CD4-positive, alpha-beta T cell treated with Interferon alpha-2 for 1 hour (primary cell): ENCODE measurements at places on chromosomes 6 and 20.

DNA sequence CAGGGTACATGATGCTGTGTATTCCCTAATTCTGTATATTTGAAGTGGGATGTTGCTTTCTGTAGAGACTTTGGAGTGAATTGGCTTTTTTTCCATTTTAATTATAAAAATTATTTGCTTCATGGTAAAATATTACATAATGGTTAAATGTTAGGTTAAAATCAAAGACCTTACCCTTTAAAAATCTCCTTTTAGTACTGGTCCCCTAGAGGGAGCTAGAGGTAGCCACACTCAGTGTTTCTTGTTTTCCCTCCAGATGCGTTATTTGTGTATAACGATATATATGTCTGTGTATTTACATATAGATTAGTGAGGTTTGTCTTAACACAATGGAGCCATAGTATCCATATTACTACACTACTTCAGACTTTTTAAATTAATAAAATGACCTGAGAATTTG, 146.7 kb downstream of the PLCB4 start:
- DNase-seq = no peak

DNA sequence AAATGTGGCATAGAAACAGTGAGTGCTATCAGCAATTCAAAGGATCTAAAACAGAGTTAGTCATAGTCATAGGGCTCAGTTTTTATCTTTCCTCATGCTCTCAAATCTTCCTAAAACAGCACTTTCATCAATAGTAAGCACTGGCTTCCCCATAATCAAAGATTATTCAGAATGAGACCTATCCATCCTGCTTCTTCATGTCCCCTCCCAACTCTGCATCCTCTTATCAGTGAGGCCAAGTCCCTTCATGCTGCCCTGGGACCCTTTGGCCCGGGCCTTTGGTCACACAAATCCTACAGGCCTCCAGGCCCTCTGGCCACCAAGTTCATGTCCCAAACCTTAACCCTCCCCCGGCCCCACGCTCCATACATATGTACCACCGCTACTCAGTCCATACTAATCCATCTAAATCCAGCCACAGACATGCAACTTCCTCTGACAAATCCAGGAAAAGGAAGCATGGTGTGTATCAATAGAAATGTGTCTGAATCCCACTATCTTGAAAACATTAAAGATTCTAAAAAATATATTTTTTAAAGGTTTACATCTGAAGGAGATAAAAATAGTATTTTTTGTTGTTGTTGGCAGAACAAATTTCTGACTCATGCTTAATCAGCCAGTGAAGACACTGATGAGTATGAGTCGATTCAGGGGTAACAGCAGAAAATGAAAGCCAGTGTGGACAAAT, 143.5 kb downstream of the PDE7B start:
- DNase-seq = no peak

GRCh38 chr6:89610149-89610642, 28.4 kb downstream of the LYRM2 start:
- peak; percentile 78 for DNase-seq

- peak; percentile 14 for DNase-seq
These were observed 12.8 kb upstream of the MANBAL start for GRCh38 chr20:37276494-37277252.

DNA sequence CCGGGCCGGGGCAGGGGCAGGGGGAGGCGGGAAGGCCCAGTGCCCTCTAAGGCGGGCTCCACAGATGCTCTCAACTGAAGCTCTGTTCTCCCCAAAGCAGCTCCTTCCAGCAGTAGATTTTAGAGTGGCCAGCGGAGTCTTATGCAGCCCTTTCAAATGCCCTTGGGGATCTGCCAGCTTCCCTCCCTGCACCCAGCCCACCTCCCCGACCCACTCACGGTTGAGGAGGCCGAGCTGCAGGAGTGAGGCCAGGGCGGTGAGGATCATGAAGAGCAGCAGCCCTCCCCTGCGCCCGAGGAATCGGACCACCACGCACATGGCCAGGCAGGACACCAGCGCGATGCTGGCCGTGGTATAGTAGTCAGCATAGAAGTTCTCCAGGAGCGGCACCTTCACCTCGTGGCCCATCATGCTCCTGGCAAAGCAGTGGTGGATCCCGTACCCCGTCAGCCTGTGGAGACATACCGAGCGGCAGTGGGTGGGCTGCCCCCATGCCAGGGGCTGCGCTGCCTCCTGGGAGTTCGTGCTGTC, 28.0 kb downstream of the PSMG4 start:
- no peak for DNase-seq

DNA sequence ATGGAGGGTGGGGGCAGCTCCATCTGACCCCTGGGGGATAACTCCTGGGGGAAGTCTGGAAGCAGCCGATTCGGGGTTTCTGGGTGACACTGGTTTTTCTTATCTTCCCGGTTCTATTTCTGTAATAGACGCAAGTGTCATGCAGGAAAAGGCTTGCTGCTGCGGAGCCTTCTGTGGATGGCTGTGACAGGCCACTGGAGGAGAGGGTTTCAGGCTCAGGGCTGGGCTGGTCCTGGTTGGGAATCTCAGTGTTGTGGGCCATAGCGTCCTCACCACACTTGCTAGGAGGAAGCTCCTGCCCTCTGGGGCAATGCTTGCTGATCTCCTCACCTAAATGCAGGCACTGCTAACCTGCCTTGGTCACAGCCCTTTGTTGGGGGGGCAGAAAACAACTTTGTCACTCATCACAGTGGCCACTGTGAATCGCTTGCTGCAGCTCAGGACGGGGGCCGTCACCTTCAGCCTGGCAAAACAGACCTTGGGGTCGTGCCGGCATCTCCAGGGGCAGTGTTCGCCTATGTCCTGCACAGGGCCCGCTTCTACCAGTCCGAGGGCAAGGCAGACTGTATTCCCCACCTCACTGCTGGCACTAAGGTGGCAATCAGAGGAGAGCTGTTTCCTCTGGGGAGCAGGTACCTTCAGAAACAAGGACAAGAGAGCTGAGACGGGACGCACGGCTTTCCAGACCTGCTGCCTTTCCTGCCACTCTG, 4.4 kb upstream of the TUBB1 start:
- no peak for DNase-seq

DNA sequence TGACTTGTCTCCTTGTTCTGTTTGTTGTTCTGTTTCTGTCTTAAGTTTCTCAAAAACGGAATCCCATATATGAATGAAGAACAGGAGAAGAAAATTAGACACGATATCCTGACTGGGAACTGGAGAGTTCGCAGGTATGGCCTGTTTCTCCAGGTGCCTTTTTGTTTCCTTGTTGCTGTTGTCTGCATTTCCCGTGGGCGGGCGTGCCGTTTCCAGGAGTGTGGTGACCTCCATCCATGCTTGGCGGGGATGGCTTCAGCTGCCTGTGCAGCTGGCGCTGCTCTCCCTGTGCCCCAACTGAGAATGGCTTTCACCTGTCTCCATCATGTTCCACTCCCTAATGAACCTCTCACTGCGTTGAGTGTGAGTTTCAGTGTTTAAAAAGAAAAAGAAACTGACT, 4.4 kb downstream of the PNLDC1 start:
- DNase-seq = no peak

DNA sequence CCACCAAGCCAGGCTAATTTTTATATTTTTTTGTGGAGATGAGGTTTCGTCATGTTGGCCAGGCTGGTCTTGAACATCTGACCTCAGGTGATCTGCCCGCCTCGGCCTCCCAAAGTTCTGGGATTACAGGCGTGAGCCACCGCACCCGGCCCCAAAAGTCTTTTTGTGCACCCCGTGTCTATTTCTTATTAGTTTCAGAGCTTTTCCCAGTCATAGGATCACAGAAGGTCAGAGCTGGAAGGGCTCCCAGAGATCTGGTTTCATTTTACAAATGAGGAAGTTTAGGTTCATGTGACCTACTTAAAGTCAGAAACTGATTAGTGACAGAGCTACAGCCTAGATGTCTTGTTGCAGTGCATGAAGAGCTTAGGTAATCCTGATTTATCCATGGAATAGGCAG, 1.6 kb upstream of the OGFRL1 start:
- DNase-seq = no peak

DNA sequence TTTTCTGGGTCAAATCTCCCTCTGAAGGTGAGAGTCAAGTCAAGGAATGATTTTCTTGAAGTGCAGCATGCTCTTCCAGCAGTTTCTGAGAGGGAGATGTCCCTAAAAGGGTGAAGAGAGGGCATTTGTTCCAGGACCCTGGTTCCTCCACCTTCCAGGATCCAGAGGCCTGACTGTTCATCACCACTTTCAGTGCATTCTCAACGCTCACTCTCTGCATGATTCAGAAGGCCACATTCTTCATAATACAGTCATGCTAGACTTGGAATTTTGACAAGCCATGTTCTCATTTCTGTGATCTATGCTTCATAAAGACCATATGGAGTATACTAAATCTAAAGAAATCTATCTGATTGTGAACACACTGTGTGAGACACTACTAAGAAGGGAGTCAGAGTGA, 85.1 kb downstream of the PDE7B start:
- no peak for DNase-seq

DNA sequence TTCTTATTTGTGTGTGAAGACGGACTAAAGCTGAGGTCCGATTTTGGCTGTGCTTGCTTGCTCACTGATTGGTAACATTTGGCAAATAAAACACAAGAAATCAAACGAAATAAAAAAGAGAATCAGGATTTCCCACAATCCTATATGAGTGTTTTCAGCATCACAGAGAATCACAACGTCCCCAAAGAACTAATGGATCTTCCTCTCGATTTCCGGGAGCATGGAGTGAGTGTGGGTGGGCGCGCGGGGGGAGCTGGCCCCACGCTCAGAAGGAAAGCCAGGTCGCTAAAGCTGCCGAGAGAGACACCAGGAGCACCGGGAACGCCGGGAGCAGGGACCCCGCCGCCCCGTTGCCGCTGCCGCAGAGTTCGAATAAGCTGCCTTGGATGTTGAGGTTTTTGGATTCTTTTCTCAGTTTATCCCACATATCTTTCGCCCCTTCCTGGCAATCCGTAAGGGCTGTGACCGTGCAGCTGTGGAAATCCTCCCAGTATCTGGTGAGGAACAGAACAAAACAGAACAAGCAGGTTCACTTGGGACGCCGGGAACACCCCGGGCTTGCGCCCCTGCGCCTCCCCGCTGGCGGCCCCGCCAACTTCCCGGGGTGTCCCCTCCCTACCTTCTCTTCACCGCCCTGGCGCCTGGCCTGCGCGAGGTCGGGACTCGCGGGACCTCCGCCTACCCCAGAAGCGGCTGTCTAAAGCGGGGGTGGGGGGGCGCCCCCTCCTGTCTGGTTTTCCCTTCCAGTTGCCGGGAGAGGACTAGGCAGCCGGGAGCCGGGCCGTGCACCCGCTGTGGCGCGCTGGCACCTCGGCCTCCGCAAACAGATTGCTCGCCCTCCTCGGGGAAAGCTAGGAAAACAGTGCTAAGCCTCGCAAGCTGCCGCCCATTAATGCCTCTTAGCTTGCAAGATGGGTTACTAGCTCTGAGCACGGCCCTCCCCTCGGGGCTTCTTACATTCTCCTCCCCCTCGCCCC, 7.7 kb downstream of the NRN1 start:
- DNase-seq = no peak

DNA sequence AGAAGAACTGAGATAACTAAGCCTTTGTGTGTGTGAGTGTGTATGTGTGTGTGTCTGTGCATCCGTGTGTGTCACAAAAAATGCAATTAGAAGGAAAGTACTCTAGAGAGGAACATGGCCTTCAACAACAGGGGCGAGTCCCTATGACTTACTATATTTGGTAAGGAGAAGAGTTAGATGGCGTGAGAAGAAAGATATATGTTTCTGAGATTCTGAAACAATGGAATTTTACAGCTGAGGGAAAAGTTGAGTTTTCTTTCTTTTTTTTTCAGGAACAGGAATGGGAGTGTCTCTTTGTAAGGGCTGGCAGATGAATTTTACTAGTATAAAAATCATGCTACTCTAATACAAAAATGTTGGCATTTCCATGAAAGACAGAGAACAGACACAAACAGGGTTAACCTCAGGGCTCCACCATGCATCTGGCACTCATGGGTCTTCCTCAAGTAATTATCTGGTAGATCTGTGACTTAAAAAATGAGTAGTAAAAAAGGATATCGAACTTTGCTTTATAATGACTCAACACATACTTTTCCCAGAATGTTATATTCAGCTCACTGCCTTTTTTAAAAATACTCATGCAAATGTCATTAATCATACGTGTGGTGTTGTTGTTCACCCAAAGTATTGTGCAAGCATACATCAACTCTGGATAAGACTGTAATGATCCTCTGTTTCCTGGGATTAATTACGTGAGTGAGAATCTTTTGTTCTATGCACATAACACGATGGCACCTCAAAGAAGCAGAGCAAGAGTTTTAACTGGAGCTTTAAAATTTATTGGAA, 12.8 kb upstream of the SASH1 start:
- DNase-seq = no peak

DNA sequence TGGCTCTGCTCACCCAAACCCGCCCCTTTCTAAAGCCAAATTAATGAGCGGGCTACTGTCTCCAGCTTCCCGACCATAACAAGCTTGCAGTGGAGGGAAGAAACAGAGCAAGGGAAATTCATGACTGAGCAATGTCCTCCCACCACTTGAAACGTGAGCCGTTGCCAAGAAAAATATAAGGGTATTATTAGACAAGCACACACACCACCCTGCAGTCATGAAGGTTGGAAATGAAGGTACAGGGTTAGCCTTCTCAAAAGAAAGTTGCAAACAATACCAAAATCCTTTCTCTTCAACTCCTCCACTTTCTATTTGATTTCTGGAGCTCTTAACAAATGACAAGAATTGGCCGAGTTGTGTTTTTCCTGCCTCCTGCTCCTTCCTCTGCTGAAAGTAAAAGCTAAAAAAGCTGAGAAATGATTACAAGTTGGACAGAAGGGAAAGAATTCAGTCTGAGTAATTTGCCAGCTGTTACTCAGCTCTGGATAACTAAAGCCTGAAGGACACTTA, 151.1 kb upstream of the B3GAT2 start:
- DNase-seq = no peak

DNA sequence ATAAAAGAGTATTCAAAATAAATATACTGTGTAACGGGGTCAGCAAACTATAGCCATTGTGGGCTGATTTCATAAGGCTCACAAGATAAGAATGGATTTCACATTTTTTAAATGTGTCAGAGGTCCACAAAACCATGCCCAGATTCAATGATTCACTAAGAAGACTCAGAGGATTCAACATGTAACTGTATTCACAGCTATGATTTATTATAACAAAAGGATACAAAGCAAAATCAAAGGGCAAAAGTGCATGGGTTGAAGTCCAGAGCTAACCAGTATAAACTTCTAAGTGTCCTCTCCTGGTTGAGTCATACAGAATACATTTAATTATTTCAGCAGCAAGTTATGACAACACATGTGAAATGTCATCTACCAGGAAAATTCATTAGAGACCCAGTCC, 49.2 kb downstream of the TBC1D32 start:
- DNase-seq = no peak

GRCh38 chr6:34044945-34045595, 100.8 kb downstream of the GRM4 start:
- DNase-seq = peak; percentile 17

DNA sequence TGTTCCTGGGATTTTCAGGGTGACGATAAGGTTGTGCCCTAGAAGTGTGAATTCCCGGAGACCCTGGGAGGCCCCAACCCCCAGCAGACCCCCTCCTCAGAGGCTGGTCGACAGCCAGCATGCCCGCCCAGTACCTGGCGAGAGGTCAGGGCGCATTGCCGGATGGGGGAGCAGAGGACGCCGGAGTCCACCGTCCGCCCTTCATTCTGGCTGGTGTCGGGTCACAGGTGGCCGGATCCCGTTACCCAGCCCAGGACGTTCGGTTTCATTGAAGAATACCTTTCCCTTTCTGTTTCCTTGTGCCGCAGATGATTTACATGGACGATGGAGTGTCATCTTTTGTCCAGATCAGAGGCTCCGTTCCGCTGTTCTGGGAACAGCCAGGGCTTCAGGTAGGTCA, 61.3 kb downstream of the SYNJ2 start:
- DNase-seq = no peak

GRCh38 chr6:11226005-11226404, 6.5 kb downstream of the NEDD9 start:
- DNase-seq = no peak

GRCh38 chr20:37492945-37493344, 28.1 kb upstream of the NNAT start:
- DNase-seq = no peak
